ENCODE measurements at places on chromosomes 7 and 10.
A peak's percentile ranks its signal among the peaks of the same experiment; 100 is the strongest.

GRCh38 chr10:100934084-100934659 is 21.4 kb downstream of the SLF2 start:
- DNase-seq, result peak; percentile 40

- DNase-seq, result no peak
Observed at GRCh38 chr7:87003872-87004798, 55.3 kb downstream of the ELAPOR2 start.

GRCh38 chr7:156080596-156080995 is 268.3 kb upstream of the SHH start:
- DNase-seq, result no peak

DNA sequence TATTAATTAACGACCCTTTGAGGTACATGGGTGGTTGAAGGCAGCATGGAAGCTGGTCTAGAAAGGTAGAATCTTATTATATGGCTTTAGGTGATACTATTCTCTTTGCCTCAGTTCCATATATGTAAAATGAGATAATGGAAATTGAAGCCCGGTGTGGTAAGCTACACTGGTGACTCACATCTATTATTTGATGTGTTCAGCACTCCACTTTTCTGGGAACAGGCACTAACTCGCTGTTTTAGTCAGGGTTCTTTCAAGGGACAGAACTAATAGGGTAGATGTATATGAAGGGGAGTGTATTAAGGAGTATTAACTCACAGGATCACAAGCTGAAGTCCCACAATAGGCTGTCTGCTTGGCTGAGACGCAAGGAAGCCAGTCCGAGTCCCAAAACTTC is 4.4 kb upstream of the TRUB1 start:
- no peak for DNase-seq

DNA sequence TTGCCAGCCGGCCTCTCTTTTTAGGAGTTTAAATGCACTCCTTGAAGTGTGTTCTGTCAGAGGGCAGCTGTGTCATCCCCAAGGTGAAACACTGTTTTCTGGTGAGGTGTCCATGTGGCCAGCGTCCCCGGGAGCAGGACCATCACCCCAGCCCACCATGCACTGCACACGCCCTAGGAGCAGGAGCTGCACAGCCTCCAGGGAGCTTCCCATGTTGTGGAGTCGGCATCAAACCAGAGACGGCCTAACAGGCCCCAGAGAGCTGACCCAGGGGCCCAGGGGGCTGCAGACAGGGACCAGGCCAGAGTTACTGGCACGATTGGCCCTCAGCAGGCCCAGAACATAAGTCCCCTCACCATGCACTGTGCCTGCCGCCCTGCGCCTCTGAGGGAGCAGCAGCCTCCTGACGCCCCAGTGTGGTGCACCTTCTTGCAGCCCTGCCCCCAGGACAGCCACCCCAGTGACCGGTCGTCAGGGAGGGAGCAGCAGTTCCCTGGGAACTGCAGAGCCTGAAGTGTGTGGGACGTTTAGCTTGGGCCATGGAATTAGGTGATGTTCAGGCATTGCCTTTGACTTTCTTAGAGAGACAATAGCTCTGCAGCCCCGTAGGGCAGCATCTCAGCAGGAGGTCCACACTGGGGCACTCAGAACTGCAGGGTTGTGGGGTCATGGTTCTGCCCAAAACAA is 97.9 kb downstream of the NKX6-2 start:
- DNase-seq, result no peak

DNA sequence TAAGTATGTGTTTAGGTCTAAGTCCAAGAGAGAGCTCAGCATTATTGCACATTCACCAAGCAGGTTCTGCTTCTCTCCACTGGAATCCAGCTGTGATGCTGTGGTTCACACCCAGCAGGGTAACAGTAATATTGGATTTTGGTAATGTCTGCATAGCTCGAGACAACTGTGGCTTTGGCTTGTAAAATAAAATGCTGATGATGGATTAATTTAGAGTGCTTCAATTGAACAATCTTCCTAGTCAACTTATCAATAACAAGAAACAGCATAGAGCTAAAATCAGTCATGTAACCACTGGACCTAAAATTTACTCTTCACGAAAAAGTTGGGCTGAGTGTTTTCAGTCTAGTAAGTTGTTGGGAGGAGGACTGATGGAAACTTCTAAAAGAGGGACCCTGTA is 709.2 kb downstream of the TYW1 start:
- DNase-seq, result no peak

DNA sequence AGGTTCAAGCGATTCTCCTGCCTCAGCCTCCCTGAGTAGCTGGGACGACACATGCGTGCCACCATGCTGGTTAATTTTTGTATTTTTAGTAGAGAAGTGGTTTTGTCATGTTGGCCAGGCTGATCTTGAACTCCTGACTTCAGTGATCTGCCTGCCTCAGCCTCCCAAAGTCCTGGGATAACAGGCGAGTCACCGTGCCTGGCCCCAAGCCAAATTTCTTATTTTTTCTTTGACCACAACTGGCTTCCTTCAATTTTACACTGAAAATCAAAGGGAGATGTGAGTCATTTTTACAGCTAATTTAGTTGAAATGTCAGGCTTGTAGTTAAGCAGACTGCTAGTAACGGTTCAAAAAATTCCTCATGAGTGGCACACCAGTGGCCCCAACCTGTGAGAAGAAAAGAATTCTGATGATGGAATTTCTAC is 7.8 kb downstream of the RNF216 start:
- no peak for DNase-seq

Measured in HEK293T (cell line).